ENCODE measurements at places on chromosomes 5 and 9.

DNA sequence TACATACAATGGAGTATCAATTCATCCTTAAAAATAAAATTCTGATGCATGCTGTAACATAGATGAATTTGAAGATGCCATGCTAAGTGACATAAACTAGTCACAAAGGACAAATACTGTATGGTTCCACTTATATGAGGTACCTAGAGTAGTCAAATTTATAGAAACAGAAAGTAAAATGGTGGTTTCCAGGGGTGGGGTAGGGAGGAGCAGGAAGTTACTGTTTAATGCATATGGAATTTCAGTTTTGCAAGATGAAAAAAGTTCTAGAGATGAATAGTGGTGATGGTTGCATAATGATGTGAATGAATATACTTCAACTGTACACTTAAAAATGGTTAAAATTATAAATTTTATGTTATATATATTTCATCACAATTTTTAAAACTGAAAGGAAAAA is 57.3 kb upstream of the FNIP1 start:
- DNase-seq, result no peak

DNA sequence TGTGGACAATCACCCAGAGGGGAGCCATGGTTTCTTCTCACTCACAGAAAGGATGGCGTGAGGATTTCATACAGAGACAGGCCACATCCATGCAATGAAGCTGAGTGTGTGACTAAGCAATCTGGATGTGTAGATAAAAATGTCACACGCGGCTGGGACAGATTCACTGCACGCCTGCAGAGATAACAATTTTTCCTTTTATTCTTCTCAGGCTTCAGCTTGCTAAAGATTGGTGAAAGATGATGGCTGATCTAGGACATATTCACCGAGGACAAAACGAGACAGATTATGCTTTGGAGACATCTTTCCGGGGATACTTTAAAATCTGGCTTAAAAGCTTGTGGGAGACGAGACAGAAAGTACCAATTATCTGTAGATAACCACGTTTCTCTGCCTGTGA is 313.9 kb upstream of the TRPC7 start:
- no peak for DNase-seq

- DNase-seq, result no peak
Observed at GRCh38 chr5:121862801-121863200, 11.1 kb downstream of the FTMT start.

GRCh38 chr9:105057551-105057950 is 129.6 kb upstream of the ABCA1 start:
- DNase-seq, result no peak

GRCh38 chr9:11352612-11353011 is 739.8 kb upstream of the PTPRD start:
- DNase-seq, result no peak

DNA sequence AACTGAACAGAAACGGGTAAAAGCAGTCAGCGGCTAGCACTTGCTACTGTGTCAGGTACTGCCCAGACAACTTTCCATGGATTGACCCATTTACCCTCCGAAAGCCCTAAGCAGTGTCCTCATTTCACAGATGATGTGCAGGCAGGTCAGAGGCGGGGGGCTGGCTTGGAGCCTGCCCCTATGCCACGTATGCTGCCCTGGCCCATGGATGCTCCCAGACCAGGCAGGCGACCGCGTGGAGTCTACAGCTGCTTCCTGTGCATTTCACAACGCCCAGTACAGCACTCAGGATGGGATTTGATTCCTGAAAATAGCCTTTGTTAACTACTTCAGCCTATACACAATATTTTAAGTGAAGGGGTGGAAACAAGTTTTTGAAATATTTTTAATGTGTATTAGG is 202.9 kb downstream of the NXNL2 start:
- DNase-seq, result no peak

DNA sequence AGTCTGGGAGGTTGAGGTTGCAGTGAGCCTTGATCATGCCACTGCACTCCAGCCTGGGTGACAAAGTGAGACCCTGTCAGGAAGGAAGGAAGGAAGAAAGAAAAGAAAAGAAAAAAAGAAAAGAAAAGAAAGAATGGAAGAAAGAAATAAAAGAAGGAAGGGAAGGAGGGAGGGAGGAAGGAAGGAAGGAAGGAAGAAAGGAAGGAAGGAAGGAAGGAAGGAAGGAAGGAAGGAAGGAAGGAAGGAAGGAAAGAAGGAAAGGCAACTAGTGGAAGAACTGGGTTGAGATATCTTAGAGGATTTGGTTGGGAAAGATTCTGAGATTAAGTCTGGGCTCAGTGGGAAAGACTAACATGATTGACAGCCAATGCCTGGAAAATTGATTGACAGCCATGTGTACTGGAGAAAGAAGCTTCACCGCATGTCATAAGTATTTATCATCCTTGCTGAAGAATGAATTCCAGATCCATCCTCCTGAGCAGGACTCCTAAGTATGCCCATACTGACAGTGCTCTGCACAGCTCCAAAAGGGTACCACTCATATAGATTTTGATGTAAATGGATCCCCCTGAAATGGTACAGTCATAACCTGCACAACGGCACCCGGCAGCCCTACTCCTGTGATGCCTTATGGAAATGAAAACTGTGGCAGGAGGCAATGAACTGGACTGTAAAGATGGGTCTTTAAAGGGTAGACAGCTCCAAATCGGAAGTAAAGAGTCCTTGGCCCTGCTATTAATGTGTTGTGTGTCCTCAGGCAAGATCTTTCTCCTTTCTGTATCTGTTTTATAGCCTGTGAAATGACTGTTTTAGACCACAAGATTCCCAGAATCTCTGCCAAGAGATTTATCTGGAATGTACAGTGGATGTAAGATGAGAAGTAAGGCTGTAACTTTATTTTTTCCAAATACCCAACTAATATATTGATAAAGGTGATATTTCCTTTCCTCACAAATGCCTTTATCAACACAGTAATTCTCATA is 16.9 kb upstream of the ADRA1B start:
- no peak for DNase-seq

GRCh38 chr9:125634040-125634717 is 72.8 kb downstream of the MAPKAP1 start:
- no peak for DNase-seq

- peak; percentile 51 for DNase-seq
Observed at GRCh38 chr9:14203356-14204056, 110.4 kb downstream of the NFIB start.

- peak; percentile 22 for DNase-seq
Observed at GRCh38 chr9:76818271-76818670, 54.0 kb downstream of the PCA3 start.

GRCh38 chr9:121814594-121814993 is 163.2 kb downstream of the DAB2IP start:
- no peak for DNase-seq

GRCh38 chr5:53874409-53874808 is 314.0 kb downstream of the NDUFS4 start:
- DNase-seq, result no peak

GRCh38 chr5:968881-969280 is 39.7 kb upstream of the NKD2 start:
- DNase-seq, result no peak

DNA sequence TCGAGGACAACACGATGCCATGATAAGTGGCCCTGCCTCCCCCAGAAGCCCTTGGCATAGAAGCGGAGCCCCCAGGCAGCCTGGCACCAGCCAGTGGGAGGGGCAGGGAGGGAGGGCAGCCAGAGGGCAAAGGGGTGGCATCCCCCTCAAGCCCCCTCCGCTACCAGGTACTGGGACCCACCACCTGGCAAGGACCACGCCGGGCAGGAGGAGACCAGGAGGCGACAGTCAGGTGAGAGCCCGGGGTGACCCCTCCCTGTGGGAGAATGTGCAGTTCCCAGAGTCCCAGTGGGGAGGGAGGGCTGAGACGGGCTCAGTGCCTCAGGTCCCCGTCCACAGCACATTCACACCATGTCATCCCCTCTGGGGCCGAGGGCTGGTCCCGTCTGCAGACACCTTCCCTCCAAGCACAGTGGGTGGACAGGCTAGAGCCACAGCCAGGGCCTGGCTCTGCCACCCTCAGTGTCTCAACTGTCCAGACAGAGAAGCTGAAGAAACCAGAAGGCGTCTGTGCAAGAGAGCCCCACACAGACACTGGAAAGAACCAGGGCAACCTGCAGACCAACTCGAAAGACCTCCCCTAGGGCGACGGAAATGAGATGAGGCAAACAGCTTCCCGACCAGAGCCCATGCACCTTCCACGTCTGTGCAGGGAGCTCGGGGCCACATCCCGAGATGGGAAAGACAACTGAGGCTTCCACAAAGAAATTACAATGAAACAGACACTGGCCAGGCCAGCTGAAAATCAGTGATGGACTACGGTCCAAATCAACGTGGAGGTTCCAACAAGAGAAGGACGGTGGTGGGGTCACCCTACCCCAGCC is 11.1 kb downstream of the BRD3 start:
- DNase-seq, result no peak

DNA sequence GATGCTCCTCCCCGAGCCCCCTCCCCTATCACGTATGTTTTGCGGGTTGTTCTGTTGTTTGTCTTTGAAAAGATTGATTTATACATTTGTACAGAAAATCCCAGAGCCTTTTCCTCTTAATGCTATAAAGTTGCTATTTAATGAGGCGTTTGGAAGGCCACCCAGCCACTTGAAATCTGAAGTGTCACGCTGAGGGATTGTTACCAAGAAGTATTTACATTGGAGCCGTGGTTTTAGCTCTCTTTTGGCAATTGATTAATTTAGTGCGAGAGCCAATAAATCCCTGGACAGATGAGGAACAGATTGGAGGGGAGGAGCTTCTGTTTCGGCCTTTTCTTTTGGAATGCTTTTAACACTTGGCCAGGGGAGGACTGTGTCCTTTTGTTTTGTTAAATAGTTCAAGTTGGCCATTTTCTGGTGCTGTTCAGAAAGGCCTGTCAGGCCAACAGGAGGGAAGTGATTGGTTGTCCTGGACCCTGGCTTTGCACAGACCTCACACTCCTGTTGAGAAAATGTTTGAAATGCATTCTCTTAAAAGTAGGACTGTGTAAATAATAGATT is 250.2 kb downstream of the PDZD2 start:
- DNase-seq, result no peak

- no peak for DNase-seq
Observed at GRCh38 chr5:169728418-169728817, 91.3 kb downstream of the DOCK2 start.

- DNase-seq, result no peak
Observed at GRCh38 chr5:178194026-178194425, 6.9 kb upstream of the GMCL2 start.

GRCh38 chr9:30060976-30061375 is 2323.5 kb upstream of the ACO1 start:
- DNase-seq, result no peak

DNA sequence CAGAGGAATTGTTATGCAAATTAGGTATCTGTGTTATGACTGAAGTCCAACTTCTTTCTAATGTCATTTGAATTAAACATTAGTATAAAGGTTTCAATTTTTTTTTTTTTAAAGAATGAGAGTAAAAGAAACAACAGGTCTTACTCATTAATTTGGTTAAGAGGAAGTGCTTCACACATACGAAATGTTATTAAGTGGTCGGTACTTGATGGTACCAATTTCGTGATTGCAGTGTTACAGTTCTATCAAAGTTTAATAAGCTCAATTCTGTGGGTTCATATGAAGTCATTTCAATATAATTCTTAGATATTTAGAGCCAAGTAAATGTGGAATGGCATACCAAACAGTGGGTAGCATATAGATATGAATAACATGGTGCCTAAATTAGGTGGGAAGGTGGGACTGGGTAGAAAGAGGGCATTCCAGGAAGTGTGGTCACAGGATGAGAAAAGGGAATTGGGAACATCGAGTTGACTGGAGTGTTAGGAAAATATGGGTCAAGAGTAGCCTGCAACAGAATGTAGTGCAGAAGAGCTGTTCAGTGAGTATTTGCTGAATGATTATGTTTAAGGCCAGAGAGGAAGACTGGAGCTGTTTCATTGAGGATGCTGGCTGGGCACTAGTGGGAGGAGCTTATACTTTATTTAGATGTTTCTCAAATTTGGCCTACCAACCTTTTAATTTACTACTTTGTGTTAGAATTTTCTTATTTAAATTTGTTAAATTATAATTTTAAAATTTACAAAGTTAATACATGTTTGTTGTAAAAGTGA is 34.1 kb upstream of the DHFR start:
- no peak for DNase-seq

GRCh38 chr5:10468256-10468655 is 26.6 kb downstream of the ROPN1L start:
- no peak for DNase-seq

DNA sequence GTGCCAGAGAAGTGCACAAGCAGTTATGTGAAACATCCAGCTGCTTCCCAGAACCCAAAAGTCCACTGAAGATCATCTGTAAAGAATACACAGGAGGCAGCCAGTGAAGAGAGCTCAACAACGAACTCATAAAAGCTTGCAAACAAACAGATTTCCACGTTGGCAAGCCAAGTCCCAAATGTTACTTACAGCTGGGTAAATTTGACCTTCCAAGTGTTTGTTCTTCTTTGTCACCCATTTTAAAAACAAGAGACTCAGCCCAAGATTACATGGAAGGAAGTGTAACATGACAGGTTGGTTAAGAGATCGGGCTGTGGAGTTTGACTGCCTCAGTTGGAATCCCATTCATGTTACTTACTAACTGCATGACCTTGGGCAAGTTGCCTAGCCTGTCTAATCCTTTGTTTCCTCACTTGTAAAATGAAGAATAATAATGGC is 174.9 kb upstream of the PAPPA start:
- DNase-seq, result no peak

DNA sequence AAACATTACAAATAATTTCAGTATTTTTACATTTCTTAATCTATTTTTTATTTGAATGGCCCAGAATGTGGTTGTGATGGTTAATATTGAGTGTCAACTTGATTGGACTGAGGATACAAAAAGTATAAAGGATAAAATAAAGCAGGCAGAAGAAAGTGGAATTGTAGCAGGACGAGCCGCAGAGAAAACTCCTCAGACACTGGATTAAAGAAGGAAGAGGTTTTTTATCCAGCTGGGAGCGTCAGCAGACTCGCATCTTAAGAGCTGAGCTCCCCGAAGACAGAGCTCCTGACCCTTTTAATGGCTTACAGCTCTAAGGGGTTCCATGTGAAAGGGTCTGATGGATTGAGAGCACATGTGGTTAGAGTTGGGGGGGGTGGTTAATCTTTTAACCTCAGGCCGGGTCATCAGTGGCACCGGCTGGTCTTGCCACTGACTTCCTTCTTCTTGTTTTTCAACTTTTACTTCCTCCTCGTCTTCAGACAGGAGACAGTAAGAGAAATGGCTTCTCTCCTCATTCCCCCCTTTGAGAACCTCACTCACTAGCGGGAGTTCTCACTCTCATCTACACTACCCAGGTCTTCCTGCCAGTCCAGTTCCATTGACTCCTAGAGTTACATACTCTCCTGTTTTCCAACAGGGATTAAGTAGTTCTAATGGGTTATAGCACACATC is 80.0 kb downstream of the TMEM161B start:
- DNase-seq, result no peak

GRCh38 chr9:134434894-134435506 is 108.7 kb downstream of the RXRA start:
- peak; percentile 94 for DNase-seq

DNA sequence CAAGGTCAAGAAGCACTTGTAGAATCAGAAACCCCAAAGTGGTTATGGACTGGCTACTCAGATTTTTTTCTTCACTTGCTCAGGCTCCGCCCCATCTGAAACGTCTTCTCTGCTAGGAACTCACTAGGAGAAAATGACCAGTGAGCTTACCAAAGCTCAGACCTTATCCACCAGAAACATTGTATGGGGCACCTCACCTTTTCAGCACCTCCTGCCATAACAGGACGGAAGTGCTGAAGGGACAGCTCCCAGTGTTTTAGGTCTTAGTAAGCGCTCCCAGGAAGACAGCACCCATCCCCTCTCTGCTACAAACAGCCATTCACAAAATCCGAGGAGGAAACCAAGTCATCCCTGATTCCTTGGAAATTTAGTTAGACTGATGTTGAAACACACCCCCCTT is 1.2 kb upstream of the GABRA1 start:
- DNase-seq, result no peak

- no peak for DNase-seq
Observed at GRCh38 chr5:67619235-67619634, 422.6 kb upstream of the CD180 start.

All from posterior cingulate gyrus (tissue), 11 donors.